ENCODE measurements at places on chromosomes 4 and X.

DNA sequence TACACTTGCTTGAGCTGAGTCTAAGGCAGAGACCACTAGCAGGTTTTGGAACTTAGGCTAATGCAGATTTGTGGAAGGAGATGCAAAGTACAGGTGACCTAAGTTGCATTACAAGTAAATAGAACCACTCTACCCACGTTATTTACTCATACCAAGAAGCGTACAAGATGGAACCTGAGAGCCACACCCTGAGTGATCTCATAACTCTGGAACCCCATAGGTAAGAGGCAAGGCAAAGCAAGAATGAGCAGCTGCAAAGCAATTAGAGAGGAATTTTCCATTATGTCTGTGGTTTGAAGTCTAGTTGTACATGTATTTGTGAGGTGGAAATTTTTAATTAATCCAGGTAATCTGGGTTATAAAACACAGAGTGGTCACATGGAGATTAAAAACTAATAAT, 55.4 kb downstream of the CC2D2A start:
- DNase-seq = peak; percentile 42

GRCh38 chrX:40945361-40945713, 139.9 kb upstream of the USP9X start:
- DNase-seq = peak; percentile 57

GRCh38 chrX:112043997-112044396, 38.6 kb downstream of the TRPC5 start:
- no peak for DNase-seq

DNA sequence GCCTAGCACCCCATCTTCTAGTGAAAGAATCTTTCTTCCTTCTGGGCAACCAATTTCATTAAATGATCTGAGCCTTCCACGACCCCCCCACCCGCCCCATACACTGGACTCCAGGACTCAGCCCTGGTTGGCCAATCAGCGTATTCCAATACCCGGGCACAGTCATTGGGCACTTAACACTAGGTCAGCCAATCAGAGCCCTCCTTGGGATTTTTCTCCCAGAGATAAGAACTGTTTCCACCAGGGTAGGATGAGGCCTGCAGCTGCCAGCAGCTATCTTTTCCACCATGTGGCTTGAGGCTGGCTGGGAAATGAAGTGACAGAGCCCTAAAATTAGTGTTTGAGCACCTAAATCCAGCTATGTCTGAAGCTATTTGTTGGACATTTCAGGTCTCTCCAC, 418.8 kb downstream of the BCOR start:
- DNase-seq = no peak

DNA sequence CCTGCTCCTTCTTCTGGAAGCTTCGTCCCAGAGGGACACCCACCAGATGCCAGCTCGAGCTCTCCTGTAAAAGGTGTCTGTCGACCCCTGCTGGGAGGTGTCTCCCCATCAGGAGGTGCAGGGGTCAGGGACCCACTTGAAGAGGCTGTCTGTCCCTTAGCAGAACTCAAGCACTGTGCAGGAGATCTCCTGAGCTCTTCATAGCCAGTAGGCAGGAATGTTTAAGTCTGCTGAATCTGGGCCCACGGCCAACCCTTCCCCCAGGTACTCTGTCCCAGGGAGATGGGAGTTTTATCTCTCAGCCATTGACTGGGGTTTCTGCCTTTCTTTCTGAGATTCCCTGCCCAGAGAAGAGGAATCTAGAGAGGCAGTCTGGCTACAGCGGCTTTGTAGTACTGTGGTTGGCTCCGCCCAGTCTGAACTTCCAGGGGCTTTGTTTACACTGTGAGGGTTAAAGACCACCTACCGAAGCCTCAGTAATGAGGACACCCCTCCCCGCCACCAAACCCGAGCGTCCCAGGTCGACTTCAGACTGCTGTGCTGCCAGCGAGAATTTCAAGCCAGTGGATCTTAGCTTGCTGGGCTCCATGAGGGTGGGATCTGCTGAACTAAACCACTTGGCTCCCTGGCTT, 1383.0 kb upstream of the TENM3 start:
- no peak for DNase-seq

DNA sequence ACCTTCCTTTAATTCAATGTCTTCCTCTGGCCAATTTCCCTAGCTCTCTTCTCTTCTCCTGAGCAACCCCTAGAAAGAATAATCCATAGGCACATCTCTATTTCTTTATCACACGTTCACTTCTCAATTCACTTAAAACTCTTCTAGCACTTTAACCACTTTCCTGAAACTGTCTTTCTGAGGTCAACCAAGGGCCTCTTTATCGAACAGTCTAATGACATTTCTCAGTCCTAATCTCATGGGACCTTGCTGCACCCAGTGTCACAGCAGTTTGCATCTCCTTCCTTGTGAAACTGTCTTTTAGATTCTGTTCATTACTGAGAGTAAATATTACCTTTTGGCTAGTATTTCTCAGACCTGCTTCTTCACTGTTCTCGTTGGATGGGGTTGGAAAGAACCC, 285.3 kb upstream of the RASGEF1B start:
- DNase-seq = no peak

GRCh38 chr4:86274642-86275041, 85.2 kb downstream of the MAPK10 start:
- DNase-seq = no peak

DNA sequence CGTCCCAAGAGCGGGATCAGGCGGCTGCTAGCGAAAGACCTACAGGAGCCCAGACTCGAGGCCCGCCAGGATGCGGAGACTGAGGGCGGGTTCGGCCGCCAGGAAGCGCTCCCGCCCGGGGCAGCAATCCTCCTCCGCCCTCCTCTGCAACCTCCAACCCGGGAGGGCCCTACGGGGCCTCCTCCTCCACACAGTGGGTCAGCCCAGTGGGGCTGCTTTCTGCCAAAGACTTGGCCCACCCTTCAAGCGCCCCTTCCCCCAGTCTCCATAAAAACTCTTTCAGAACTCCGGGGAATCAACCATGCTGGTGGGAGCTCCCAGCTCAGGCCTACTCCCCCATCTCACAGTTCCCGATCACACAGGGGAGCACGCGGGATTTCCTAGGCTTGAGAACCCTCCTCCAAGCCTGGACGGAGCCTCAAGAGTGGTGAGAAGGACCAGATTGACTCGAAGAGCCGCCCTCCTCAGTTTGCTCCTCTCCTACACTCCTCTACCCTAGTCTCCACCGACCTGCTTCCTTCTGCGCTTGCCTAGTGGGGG, 77.5 kb downstream of the RLIM start:
- no peak for DNase-seq

DNA sequence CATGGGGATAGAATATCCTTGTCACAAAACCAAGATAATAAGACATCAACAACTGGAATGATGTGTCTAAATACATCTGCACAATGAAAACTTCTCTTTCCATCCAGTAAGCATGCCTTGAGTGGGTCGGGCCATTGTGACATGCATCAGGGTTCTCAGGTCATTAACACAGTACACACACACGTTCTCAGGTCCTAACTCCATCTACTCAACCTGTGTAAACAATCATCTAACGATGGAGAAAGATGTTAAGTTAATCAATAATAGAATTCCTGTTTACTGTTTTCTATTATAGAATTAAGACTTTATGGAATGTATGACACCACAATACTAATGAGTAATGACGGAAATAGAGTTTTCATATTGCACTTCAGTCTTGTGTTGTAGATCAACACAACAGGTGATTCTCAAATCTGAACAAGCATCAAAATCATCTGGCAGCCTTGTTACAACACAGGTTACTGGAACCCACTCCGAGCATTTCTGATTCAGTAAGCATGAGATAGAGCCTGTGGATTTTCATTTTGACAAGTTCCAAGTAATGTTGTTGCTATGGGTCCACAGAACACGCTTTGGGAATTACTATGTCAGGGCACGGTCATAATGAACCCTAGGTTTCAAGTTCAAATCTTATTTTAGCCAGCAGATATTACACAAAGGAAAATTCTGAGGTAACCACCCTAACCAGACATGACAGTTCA, 315.8 kb upstream of the TEX13C start:
- DNase-seq = no peak
